Mesothelial cell of epicardium (in vitro differentiated cells): ENCODE measurements at places on chromosomes 1 and 21. TPM values are rescaled to one million over a fixed set of nuclear protein-coding genes. Genes with fewer than 3 reads are reported as not detected.

GRCh38 chr1:8113262-8114220, 87.4 kb upstream of the ERRFI1 start:
- peaks cover 6% of the 10 kb centered on the region for H3K36me3 ChIP-seq
- H3K27me3 ChIP-seq: no peaks in the 10 kb centered on the region
- no peak overlapping the region for H3K4me3 ChIP-seq
- DNase-seq: no peak
- peaks cover 36% of the 10 kb centered on the region for H3K4me1 ChIP-seq

DNA sequence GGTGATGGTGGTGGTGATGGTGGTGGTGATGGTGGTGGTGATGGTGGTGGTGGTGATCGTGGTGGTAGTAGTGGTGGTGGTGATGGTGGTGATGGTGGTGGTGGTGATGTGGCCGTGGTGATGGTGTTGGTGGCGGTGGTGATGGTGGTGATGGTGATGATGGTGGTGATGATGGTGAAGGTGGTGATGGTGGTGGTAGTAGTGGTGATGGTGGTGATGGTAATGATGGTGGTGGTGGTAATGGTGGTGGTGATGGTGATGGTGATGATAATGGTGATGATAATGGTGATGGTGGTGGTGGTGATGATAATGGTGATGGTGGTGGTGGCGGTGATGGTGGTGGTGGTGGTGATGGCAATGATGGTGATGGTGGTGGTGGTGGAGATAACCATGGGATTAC, 6.8 kb upstream of the COL6A2 start:
- DNase-seq: no peak
- H3K36me3 ChIP-seq: peaks cover 3% of the 10 kb centered on the region
- H3K4me1 ChIP-seq: no peaks in the 10 kb centered on the region

- no peaks in the 10 kb centered on the region for H3K27me3 ChIP-seq
- DNase-seq: no peak
- H3K36me3 ChIP-seq: peaks cover 6% of the 10 kb centered on the region
- H3K4me3 ChIP-seq: no peak overlapping the region
- H3K4me1 ChIP-seq: peaks cover 86% of the 10 kb centered on the region
- peak overlapping the region; percentile 85 for H3K27ac ChIP-seq
Measured at GRCh38 chr1:68210027-68210426, 22.3 kb downstream of the WLS start.

DNA sequence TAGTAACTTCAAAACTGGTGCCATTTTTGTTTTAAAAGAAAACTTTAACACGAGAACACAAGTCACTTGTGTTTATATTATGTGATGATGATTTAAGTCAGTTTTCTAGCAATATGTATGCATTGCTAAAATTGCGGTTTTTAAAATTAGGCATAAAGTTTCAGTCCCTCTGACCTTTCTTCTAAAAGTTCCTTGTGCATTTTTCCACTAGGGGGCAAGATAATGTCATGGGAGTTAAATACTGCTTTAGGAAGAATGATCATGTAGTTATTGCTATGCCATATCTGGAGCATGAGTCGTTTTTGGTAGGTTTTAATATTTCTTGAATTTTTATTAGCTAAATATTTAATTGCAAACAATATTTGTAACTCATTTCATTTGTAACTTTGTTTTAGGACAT, 10.7 kb downstream of the CDC7 start:
- H3K27me3 ChIP-seq: no peaks in the 10 kb centered on the region
- H3K36me3 ChIP-seq: peaks cover 8% of the 10 kb centered on the region
- peaks cover 2% of the 10 kb centered on the region for H3K4me1 ChIP-seq
- no peak overlapping the region for H3K4me3 ChIP-seq
- peak overlapping the region; percentile 26 for H3K27ac ChIP-seq

HHIPL2 gene
- total RNA-seq: 0.20 to 1.3 TPM (median 0.97 TPM) in 3 replicates

SYPL2 gene
- 0.11 to 0.22 TPM (median 0.14 TPM) in 3 replicates for total RNA-seq

DNA sequence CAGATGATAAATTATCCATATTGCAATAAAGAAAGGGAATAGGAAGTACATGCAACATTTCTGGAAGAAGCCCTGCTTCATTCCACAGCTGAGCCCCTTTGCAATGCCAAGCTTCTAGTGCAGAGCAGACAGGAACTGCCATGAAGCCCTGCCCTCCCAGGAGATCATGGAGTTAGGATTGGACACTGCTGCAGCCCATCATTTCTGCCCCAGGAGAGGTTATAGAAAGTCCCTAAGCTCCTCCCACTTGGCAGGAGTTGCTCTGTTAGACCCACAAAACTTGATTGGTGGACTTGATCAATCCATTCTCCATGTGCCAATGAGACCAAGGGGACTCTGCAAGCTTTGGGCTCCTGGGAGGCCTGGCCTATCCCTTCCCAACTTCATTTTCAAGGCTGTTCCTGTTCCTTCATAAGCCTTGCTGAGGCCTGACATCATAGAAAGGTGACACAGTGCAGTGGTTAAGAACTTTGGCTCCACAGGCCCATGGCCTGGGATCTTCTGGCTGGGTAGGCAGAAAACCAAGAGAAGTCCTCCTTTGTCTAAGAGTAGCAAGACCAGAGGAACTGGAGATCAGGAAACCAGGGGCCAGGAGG, 1.3 kb upstream of the LAPTM5 start:
- H3K36me3 ChIP-seq: no peaks in the 10 kb centered on the region
- H3K4me3 ChIP-seq: no peak overlapping the region
- H3K27me3 ChIP-seq: no peaks in the 10 kb centered on the region
- peaks cover 5% of the 10 kb centered on the region for H3K4me1 ChIP-seq
- no peak overlapping the region for H3K27ac ChIP-seq

- peaks cover 74% of the 10 kb centered on the region for H3K27me3 ChIP-seq
- no peak for DNase-seq
- peaks cover 4% of the 10 kb centered on the region for H3K4me1 ChIP-seq
Measured at GRCh38 chr1:176896216-176896615, 268.3 kb downstream of the ASTN1 start.

RGS13 gene
- total RNA-seq: 1.1 to 1.8 TPM (median 1.2 TPM) in 3 replicates

DNA sequence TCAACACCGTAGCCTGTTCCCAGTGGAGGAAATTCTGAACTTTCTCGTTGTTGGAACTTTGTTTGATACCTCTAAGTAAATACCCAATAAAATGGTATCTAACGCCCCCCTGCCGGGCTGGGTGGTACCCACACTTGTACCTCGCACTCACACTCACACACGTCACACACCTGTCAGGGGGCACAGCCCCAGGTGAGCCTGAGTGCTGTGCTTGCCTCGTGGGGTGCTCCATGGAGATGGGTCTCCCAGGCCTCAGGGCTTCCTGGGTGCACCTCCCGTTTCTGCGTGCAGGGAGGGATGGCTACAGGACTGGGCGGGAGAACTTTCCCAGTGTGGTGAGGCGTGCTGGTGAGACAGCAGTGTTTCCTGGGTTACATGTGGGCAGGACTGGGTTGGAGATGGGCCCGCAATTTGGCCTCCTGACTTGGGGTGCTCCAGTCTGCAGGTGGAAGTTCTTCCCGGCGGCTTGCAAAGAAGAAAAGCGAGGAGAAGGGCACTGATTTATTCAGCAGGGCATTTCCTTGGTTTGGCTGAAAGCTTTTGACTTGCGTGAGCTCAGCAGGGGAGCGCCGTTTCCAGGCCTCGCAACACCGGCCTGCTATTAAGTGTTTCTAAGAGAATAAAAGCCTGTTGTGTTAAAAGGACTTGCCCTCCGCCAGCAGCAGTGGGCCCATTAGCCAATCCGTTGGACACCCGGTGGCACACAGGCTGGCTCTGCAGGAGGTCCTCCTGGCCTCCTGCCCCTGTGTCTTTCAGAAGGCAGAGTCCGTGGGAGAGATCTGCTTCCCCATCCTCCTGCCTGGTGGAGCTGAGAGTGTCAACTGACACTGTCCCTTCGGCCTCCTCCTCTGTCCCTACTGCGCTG, 79.7 kb downstream of the KIF26B start:
- no peak for DNase-seq
- H3K4me3 ChIP-seq: no peak overlapping the region
- no peak overlapping the region for H3K27ac ChIP-seq
- no peaks in the 10 kb centered on the region for H3K27me3 ChIP-seq

C1QA gene
- total RNA-seq: not detected in 3 replicates
